Spinal cord (tissue), 10 donors: ENCODE measurements at places on chromosomes 2 and 18.

- no peak for DNase-seq
Measured at GRCh38 chr18:25349926-25350487, 2.0 kb downstream of the ZNF521 start.

DNA sequence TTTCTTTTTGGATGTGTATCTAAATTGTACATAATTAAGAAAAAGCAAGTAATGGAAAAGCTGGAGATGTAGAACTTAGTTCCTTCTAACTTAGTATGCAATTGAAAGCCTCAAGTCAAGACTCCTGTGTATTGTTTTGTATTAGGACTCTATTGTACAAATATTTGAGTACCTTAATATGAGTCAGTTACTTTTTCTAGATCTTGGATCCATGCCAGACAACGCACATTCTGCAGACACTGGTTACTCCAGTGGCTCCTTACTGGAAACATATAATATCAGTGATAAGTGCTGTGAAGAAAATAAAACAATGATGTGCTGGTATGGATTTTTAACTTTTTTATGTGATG, 1.5 kb downstream of the SLC39A10 start:
- DNase-seq, result peak; percentile 70

- no peak for DNase-seq
Measured at GRCh38 chr2:70686577-70687460, 81.2 kb downstream of the ADD2 start.

- no peak for DNase-seq
Measured at GRCh38 chr2:62972601-62973000, 78.0 kb upstream of the OTX1 start.

DNA sequence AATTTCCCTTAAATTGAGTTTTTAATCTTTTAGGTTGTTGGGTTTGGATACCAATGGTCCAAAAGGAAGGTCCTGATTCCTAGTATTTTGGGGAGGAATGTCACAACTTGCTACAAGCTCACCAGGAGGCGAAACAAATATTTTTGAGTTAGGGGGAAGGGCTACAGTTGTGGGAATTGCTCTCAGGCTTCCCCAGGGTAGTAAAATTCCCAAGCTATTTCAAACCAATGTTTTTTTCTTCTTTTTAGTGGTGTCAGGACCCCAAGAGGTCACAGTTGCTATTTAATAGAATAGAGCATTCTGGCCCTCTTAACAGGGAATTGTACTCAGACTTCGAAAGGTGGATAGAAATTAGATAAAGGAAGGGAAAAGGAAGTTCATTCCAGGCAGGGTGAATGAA, 68.5 kb upstream of the ST3GAL5 start:
- no peak for DNase-seq

DNA sequence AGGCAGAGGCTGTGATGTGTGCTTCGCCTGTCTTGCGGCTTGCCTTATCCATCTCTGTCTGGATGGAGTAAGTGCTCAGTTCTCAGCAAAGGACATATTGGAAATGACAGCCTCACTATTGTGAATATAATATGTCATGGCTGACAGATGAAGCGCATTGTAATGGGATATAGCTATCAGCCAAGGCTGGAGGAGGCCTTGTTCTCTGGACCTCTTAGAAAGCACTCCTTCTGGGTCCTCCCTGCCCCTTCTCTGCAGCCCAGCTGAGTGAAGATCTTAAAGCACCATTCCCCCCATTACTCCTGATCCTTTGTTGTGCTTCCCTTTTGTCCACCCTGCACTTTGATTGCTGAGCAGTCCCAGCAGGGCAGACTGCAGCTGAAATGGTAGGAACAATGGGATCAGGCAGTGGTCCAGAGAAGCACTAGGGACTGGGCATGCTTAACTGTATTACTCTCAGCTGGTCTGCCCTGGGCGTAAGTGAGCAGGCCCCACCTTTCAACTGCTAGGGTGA, 265.3 kb downstream of the SETBP1 start:
- DNase-seq, result peak; percentile 43

- no peak for DNase-seq
Measured at GRCh38 chr2:56416500-56417176, 232.8 kb downstream of the CCDC85A start.

DNA sequence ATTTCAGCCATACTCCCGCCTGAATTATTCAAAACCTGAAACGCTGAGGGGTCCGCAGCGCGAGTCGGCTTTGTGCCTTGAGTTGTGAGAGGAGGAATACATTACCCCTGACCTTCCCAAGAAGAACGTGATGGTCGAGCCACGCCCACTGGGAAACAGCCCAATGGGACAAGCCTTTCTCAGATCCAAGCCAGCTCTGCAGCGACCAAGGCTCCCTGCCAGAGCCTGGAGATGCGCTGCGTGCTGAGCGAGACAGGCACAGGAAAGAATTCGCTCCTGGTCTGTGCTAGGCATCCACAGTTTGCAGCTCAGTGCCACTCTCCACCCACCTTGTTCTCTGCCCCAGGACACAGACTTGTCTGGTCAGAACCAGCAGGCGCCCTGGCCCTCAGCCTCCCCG, 74.1 kb upstream of the GLI2 start:
- peak; percentile 75 for DNase-seq

DNA sequence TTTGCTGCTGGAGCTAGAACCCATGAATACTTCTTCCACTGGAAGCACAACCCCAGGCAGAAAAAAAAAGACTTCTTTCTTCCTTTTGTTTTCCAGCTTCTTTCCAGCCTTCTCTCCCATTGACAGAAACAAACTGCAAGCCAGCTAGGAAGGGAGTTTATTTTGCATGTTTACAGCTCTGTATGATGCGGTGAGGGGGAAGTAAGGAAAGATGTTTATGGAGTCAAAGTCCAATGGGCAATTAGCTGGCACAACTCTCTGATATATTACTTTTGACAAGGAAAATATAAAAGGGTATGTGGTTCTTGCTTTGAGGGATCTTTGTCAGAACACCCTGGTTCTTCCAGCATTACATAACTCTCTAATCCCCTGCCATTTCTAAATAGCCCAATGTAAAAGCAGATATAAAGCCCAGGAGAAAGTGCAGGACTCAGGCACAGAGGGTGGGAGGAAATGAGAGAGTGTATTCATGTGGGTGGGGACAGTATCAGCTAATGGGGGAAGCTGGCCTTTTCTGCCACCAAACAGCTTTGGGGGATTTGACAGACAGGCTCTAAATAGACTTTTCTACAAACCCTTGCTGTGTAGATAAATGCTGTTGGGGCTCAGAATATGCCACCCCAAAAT, 9.3 kb upstream of the NMS start:
- no peak for DNase-seq

GRCh38 chr2:16161085-16161565, 220.8 kb downstream of the MYCN start:
- no peak for DNase-seq

DNA sequence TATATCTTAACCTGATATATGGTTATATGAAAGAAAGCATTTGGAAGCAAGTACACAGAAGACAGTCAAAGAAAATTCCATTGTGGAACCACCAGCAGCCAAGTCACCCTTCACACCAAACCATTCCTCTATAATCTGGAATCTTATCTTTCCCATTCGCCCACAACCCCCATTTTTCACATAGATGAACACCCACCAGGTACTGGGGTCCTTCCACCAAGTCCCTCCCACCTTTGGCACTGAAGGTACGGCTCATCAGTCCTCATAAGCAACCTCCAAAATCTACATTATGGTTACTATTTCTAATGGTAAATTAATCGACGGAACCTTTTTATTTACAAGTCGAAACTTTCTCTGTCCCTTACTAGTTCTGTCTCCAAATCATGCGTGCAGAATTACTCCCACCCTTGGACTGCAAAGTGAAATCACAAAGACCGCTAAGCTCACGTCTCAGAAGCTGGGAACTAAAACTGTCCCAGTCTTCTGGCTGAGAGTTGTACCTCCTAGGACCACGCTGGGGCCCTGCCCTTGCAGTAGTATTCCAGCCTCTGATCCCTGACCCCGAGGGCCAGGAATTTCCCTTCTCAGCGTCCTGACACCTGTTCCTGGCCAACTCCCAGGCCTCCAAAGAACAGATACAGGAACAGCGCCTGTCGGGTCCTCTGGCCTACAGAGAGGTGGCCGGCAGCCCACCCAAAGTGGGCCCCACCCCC, 702 bp downstream of the OLA1 start:
- DNase-seq, result peak; percentile 1

DNA sequence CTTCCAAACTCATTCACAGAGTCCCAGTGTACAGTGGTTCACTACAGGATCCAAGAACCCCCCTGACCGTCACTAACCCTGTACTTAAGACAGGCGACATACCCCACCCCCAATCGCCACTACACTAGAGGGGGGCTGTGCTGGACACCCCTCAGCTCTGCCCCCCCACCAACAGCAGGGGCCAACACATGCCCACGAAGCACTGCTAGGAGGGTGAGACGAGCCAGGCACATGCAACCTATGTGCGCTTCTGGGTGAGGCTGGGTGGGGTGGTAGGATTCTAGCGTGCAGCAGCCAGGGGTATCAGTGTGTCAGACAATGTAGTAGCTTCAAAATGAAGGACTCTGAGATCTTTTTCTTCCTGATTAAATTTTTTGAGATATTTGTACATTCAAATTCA, 67.8 kb downstream of the UXS1 start:
- DNase-seq, result no peak

DNA sequence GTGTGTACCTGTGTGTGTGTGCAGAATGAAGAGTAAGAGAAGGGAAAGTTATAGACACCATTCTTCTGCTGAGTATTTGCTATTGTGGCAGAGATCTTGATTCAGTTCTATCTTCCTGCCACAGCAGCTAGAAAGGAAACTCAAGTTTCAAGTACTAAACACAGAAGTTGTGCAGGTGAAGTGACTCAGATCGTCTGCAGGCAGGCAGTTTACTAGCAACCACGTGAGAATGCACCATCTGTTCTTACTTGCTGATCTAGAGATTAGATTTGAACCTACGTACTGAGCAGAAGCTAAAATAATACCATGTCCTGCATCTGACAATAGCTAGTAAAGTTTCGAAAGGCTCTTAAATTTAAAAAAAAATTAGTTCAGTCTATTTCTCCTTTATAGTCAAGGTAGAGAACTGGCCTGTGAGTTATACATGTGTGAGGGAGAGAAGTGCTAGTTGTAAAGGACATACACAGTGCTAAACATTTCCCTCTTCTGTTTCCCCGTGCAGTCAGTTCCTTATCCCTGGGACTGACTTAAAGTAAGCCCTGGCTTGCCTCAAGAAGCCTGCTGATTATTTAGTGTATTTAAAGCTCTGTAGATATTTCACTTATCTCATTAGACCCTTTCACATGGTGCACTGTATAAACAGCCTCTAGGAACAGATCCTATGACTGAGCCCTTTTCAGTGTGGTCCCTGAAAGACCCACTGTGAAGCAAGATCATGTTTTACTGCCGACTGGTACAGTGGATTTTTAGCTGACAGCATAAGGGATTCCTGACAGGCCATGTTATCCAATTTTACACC, 45.0 kb downstream of the SLC38A11 start:
- DNase-seq, result no peak

- DNase-seq, result peak; percentile 30
Measured at GRCh38 chr2:202030691-202031090, 3.0 kb upstream of the FZD7 start.

- DNase-seq, result no peak
Measured at GRCh38 chr2:51018145-51018544, 13.8 kb downstream of the NRXN1 start.
